Aorta (tissue), 5 donors: ENCODE measurements at places on chromosomes 2 and 18.

- DNase-seq = no peak
Observed at GRCh38 chr2:187497858-187498463, 49.9 kb upstream of the CALCRL start.

GRCh38 chr2:15939854-15940660, at the start of gene MYCN:
MYCN (plus strand) TSS chr2:15940550; CDS start chr2:15942065, 1,515 bp downstream.
- DNase-seq = no peak

DNA sequence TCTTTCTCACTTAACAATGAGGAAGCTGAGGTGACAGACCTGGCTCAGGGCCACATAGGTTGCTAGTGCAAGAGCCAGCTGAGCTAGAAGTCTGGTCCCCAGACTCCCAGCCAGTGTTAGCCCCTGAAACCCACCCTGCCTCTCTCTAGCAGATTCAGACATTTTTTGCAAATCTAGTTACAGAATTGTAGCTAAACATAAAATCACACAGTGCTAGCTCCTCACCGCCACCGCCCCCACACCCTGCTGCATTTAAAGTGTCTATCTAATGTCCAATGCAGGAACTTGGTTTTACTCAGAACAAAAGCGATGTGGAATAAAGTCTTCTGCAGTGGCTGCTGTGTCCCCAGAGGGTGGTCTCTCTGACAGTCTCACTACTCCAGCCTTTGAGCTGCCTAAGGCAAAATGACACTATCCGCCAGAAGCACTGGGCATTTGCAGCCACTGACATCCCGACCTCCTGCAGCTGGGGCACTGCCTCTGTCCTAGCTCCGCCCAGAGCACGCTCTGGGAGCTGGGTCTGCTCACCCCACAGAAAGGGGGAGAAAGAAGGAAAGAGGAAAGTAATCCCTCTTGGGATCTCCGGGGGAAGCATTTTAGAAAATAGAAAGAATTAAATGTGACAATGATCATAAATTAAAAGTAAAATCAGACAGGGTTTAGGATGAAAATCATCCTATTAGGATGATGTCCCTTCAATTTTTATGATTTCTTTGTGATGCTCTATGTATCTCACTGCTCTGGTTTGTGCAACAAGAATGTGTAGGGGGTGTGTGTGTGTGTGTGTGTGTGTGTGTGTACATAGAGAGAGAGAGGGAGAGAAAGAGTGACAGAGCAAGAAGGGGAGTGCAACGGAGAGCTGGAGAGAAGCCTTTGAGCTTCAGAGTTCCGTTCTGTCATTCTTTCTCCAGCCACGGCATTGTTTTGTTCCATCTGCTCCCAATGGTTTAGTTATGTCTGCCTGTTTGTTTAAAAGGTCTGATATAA, 50.5 kb upstream of the ST8SIA3 start:
- no peak for DNase-seq

GRCh38 chr2:99670768-99671734, 181.2 kb upstream of the REV1 start:
- DNase-seq = no peak

DNA sequence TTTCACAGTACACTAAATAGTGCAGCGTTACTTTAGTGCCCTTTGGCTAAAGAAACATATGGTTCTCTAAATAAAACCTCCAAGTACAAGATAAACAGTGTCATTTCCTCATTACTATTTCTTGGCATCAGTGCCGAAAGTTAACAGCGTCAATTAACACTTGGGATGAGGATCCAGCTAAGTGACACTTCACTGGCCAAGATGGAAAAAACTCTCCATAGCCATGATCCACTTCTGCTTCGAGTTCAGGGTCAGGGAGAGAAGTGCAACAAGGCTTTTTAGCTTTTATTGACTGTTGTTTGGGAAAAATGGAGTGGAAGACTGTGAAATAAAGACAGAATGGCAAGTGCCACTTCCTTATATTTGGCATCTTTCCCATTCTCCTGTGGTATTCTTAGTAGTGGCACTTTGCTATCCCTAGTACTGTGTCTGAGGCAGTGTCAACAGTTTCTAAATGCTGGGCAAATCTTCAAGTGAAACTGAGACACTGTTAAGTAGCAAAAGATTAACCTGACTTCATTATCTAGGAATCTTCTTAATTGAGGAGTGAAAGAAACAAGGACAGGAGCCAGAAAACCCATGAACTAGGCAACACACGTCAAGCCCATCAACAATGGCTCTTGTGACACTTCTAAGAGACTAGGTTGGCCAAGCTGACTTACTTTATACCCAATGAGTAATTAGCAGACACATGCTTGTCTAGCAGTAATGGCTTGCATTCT, 222.5 kb upstream of the SESTD1 start:
- no peak for DNase-seq

- no peak for DNase-seq
Observed at GRCh38 chr18:5527603-5528002, 16.2 kb downstream of the EPB41L3 start.
